ENCODE measurements at places on chromosomes 13 and 19.
A peak's percentile ranks its signal among the peaks of the same experiment; 100 is the strongest.

DNA sequence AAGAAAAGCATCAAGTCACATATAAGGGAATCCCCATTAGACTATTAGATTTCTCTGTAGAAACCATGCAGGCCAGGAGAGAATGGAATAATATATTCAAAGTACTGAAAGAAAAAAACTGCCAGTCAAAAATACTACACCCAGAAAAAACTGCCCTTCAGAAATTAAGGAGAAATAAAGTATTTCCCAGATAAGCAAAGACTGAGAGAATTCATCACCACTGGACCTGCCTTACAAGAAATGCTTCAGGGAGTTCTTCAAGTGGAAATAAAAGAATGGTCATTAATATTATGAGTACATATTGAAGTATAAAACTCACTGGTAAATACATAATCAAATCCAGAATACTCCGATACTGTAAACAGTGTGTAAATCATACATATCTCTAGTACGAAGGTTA, 35.9 kb downstream of the VWA8 start:
- DNase-seq = no peak

DNA sequence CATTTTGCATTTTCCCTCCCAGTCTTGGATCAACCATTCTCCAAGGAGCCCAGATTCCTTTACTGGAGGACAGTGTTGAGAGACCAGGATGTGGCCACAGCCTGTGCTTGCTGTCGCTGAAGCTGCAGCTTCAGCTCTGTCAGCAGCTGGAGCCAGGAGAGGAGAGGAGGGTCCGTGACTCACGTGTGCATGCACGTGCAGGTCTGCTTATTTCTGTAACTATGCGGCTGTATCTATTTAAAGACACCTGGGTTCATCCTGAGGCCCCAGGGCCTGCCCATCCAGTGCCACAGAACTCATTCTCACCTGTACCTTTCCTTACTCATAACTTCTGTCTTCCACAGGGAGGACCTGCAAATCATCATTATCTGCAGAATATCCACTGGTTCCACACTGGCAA, 8.2 kb upstream of the LAMP1 start:
- DNase-seq = no peak

DNA sequence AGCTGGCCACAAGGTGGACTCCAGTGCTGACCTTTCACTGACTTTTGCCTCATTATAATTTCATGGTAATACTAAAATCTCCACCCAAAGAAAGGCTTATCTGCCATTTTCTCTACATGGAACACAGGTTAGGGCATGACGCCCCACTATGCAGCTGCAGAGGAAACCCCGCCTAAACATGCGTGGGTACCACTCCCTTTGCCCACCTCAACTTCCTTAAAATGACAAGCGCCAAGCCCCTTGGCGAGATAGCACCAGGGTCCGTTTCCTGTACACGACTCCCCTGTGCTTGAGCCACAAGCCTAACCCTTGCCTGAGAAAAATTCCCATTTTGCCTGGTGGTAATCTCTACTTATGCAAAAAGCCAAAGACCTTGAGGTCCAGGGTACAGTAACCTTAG, 36.0 kb upstream of the PABPC3 start:
- DNase-seq = no peak

DNA sequence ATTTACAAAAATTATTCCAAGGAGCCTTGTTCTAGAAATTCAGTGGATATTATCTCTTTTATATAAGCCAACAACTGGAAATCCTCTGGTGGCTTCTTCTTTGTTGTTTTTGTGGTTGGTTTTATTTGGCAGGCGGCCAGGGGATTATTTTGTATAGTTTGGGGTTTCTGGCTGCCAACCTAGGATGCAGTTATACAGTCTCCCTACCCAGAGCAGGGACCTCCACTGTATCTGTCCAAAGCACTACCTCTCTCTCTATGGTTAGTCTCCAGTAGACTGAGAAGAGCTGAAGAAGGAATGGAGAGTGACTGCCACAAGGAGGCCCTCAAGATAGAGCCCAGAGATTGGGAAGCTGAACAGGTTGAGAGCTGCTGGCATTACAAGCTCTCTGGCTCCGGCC, 80.2 kb downstream of the ZAR1L start:
- DNase-seq = no peak

- no peak for DNase-seq
These were observed 299.0 kb downstream of the KLF12 start for GRCh38 chr13:73835138-73835721.

DNA sequence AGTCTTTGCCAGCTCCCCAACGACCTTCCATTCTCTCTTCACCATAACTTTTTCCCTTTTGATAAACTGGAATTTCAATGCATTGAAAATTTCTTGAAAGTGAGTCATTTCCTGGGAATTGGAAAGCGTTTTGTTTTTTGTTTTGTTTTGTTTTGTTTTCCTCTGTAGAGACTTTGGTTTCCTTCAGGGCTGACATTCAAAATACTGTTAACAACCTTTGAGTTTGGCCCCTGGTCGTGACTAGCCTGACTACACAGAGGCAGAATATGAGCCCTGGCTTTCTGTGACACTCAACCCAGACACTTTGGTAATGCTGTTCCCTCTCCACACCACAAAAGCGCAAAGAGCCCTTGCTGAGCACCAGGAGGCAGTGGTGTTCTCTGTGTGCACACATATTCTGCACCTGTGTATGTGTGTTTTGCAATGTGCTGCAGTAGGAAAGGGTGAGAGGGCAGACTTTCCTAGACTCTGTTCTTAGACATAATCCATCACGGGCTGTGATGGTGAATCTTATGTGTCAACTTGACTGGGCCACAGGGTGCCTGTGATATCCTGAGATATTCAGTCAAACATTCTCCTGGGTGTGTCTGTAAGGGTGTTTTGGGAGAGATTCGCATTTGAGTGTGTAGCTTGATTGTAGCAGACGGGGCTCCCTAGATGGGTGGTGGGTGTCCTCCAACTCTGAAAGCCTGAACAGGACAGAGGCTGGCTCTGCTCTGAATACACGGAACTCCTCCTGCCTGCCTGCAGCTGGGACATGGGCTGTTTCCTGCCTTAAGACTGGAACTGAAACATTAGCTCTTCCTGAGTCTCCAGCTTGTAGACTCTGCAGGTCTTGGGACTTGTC, 29.5 kb upstream of the ANKRD10 start:
- no peak for DNase-seq

GRCh38 chr13:53191091-53191490, 162.5 kb downstream of the OLFM4 start:
- no peak for DNase-seq

GRCh38 chr19:17424743-17425365, 5.0 kb downstream of the MVB12A start:
- DNase-seq = peak; percentile 74

- DNase-seq = no peak
These were observed 997.6 kb downstream of the DIAPH3 start for GRCh38 chr13:59166174-59166573.

GRCh38 chr13:97696921-97697320, 256.6 kb upstream of the IPO5 start:
- DNase-seq = no peak

DNA sequence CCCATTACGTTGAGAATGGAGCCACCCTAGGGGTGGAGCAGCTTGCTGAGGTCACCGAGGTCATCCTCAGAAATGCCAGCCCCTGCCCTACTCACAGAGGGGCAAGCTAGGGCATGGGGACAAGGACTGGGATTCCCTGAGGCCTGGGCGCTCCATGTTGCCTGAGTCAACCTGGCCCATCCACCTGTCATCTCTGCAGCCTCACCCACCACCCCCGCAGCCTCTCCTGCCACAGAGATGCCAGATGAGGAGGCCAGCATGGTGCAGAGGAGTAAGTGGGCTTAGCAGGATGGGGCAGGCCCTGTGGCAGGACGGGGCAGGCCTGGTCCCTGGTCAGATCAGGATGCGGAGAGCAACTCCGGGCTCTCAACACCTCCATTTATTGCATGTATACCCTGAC, 9.5 kb downstream of the NKPD1 start:
- no peak for DNase-seq

- no peak for DNase-seq
These were observed 14.5 kb downstream of the ERCC2 start for GRCh38 chr19:45355910-45356309.

DNA sequence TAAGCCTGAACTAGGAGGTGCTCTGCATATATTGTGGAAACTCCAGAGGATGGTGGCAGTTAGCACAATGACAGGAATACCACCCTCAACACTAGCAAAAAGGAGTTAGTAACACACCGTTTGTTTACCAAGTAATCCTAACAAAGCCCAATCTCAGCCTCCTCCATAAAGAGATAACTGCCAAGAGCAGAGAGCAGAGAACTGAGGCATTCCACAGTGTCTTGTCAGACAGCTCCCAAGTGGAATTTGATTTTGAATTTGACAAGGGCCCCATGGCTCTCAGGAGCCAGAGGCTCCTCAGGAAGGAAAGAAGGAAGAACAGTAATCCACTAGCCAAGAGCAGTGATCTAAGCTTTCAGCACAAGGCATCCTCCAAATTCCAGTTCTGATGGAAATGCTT, 298.6 kb downstream of the DCLK1 start:
- DNase-seq = no peak

DNA sequence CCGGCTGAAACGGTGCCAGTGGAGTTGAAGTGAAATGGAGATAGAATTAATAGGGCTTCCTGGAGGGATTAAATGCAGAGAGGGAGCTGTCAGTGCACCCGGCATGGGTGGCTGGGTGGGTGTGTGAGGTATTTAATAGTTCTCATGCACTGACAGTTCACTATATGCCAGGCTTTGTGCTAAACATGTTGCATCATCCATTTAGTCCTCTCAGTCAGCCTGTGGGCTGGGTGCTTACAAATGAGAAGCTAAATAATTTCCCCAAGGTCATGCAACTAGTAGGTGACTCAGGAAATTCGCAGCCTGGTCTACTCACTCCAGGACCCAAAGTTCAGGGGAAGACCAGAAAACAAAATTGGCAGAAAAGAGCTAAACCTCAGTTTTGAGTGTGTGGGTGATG, 63.5 kb upstream of the SPATA13 start:
- no peak for DNase-seq

DNA sequence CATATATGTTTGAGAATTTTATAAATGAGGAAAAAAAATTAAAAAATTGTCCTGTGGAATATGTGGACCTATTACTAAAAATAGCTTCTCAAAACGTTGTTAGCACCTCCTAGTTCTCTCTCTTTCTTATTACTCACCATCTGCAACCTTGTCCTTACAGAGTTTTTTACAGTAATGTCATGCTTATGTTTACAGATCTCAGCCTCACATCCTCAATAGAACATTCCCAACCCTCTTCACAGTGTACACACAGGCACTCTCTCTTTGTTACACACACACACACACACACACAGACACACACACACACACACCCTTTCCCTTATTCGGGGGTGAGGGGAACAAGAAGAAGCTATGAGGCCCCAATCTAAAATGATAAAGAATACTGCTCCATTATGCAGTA, 197.7 kb downstream of the SLITRK6 start:
- no peak for DNase-seq

DNA sequence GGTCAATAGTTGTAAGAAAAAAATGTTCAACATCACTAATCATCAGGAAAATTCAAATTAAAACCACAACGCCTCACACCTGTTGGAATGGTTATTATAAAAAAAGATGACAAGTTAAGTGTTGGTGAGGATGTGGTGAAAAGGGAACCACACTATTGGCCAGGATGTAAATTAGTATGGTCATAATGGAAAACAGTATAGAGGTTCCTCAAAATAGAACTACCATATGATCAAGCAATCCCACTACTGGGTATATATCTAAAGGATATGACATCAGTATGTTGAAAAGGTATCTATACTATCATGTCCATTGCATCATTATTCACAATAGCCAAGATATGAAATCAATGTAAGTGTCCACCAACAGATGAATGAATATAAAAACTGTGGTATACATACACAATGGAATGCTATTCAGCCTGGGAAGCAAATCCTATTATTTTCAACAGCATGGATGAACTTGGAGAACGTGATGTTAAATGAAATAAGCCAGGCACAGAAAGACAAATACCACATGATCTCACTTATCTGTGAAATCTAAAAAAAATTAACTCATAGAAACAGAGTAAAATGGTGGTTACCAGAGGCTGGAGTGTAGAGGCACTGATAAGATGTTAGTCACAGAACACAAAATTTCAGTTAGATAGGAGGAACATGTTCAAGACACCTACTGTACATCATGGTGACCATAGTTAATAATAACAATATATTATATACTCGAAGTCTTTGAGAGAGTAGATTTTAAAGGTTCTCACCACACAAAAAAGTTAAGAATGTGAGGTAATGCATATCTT, 56.6 kb downstream of the TBC1D4 start:
- DNase-seq = no peak

DNA sequence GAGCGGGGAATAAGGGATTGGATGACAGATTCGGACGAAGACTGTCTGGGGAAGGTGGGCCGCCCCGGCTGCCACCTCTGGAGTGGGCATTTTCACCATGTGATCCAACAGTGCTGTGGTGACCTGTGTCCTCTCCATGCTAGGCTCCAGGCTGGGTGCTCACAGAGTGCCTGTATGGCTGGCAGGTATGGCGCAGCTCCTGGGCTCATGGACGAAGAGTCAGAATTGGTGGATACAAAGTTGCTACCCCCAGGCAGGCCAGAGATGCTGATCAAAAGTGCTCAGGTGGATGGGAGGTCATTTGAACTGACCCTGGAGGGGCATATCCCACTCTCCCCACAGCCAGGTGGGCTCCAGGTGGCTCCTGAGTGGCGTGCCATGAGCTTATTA, 111.3 kb upstream of the UQCRFS1 start:
- no peak for DNase-seq

GRCh38 chr13:114119196-114119595, 13.2 kb downstream of the RASA3 start:
- no peak for DNase-seq

DNA sequence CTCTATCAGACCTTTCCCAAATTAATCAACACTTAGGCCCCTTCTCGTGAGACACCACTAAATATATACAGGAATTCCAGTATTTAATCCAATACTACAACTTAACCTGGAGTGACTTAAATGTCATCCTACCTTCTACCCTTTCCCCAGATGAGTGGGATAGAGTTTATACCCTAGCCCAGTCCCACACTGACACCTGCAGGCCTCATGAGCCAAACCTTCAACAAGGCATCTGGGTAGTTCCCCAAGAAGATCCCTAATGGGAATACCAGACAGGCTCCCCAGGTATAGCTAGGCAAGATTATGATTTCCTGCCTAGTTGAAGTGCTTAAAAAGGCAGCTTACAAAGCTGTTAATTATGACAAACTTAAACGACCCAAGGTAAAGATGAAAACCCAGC, 15.9 kb downstream of the ZNF83 start:
- DNase-seq = no peak

DNA sequence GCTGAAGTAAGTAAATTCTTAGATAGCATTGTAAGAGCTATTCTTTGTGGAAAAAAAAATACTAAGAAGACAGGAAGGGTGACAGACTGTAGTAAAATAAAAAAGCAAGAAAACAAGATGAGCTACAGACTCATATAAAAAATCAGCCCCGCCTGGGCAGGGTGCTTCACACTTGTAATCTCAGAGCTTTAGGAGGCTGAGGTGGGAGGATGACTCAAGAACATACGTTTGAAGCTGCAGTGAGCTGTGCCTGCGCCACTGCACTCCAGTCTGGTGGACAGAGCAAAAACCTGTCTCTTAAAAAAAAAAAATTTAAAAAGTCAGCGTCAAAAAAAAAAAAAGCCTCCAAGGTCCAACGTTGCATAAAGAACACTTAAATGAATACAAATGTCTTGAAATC, 102.1 kb downstream of the VWA8 start:
- DNase-seq = no peak

GRCh38 chr19:53780506-53780905, 43.6 kb downstream of the NLRP12 start:
- DNase-seq = no peak
